ENCODE measurements at places on chromosomes 12 and 14. TPM values are rescaled to one million over a fixed set of nuclear protein-coding genes. Genes with fewer than 3 reads are reported as not detected.
A peak's percentile ranks its signal among the peaks of the same experiment; 100 is the strongest.

DNA sequence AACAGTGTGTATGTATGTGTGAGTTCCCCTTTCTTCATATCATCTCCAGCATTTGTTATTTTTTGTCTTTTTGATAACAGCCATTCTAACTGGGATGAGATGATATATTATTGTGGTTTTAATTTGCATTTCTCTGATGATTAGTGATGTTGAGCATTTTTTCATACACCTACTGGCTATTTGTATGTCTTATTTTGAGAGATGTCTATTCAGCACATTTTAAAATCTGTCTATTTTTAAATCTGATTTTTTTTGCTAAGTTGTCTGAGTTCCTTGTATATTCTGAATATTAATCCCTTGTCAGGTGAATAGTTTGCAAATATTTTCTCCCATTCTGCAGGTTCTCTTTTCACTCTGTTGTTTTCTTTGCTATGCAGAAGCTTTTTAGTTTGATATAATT, 469.1 kb downstream of the FUT8 start:
- DNase-seq, result no peak

Gene CPNE6
- total RNA-seq, result not detected

DNA sequence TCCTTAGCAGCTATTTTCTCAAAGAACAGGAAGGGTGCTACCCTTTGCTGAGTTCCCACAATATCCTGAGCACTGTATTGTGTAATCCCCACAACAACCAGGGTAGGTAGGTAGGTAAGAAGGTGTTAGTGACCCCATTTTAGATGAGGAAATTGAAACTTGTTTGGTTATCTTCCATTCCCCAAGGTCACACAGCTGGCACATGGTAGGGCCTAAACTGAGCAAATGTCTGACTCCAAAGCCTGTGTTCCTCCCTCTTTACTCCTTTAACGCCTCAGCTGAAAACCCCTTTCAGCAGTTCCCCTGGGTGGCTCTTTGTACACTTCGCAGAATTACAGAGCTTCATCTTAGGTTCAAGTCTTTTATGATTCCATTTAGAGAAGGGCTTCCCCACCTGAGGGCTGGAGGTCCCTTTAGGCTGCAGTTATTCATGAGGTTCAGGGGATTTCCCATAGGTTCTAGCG, 26.5 kb upstream of the RIC8B start:
- no peak for DNase-seq

Gene WNT1
- total RNA-seq, result not detected

DNA sequence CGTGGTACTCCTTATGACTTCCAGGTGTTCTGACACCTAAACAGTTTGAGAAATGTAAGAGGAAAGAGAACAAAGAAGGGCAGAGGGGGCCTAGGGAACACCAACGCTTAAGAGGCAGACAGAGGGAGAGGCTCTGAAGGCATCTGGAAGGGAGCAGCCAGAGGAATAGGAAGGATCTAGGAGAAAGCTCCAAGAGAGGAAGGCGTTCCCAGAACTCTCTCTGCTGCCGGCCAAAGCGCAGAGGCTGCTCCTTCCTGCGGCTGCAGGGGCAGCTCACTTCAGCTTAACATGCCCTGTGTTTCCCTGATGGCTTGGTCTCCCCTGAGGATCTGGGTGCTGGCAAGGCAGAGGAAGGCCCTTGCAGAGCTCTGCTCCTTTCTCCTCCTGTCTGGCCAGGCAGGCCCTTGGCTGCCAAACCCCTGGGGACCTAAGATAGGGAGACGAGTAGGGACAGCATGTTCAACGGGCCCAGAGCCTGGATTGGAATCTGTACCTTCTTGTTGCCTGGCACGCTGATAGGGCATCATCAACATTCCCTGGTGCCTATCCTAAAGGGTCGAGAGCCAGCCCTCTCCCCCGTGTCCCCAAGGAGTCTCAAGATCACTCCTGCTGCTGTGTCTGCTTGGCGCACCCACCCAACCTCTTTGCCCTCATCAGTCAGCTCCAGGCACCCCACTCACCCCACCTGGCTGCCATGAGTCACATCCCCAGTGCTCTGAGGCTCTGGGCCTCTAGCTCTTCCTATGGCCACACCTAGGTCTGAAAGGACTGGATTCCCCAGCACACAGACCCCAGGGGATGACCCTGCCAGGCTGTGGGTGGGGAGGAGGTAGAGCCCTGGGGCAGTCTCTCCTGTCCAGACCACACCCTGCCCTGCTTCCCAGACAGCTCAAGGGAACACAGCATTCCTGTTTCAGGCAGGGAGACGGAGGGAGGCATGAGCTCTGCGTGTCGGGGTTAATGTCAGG, 45.6 kb downstream of the LTBP2 start:
- no peak for DNase-seq

Gene LTB4R
- 6.7 TPM for total RNA-seq

DNA sequence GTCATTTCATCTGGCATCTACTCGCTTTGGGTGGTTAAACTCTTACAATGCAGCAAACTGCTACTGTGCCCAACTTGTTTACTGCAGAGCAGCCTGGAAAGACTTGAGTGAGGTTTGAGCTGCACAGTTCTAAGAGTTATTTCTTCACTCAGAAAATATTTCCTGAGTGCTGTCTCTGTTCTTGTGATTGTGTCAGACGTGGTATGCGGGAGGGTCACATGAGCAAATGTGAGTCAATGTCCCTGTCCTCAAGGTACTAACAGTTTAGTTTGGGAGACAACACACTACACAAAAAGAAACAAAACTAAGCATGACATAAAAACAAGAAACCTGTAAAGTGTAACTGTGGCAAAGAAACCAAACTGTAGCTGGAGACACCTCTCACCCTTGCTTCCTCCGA, 32.4 kb downstream of the FLVCR2 start:
- DNase-seq, result no peak

DNA sequence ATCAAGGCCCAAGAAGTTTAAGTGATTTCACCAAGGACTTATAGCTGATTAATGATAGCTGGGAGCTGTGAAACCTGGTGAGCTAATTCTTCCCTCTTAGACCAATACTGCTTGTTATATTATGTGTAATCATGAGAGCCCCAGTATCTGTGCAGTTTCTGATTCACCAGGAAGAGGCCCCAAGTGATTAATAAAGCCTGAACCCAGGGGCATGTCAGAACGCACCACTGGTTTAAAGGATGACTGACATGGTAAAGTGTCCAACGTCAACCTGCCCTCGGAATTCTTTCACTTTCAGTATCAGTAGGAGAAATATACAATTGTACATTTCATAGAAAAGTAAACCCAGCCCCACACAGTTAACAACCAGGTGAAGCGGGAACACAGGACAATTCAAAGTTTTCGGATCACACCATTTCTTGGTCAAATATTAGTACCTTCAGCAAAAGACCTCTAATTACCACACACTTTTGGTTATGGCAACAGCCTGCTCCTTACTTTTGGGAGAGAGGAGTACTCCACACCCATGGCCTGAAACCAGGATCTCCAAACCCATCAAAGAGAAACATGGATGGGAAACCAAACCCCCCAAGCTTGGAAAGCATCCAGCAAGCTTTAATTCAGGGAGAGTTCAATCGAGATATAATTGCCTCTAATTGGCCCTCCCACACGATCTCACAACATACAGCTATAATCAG, 28.5 kb downstream of the TMCC3 start:
- no peak for DNase-seq

DNA sequence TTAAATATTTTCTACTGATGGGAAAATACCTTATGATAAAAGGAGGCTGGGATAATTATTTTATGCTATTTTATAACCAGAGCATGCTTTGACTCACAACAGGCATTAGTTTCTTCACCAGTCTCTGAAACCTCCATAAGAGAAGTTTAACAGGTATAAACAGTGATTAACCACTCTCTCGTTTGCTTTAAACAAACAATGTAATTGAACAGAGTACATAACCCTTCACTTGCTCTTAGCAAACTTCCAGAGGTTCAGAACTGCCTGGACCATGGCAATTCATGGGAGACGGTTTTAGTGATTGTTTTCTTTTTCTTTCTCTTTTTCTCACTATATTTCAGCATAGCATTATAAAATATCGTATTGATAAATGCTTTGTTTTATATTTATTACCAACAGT, 35.3 kb downstream of the CFAP251 start:
- no peak for DNase-seq

Gene ZC3H14
- total RNA-seq, result 65.6 TPM

Gene KRT79
- total RNA-seq, result not detected

DNA sequence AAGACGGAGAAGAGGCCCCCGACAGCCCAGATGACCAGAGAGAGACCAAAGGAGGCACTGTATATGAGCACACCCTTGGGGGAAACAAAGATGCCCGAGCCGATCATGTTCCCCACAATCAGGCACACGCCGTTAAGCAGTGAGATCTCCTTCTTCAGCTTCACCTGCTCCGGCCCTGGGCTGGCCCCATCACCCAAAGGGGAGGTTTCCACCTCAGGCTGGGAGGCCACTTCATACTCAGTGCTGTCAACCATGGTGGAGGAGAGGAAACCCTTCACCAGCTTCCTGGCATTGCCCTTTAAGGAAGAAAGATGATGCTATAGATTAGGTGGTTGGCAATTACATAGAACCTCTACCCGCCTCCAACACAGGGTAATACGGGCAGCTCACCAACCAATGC, 2.1 kb downstream of the SLC7A7 start:
- no peak for DNase-seq

- DNase-seq, result no peak
These were observed 9.7 kb upstream of the HCAR1 start for GRCh38 chr12:122740351-122740750.

DNA sequence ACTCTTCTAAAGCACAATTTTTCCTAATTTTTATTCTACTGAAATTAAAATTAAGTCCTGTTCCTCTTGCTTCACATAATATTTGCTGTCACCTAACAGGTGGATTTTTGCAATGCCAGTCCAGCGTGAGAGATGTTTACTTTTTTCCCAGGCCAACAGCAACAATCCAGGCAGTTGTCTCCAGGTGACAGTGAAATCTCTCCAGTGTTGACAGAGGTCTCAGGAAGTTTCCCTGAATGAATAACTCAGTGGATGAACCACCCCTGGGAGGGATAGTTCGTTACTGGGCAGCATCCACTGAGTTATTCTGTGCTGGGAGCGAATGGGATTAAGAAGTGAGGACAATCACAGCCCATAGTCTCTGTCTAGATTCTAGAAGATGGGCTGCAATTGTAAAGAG, 7.1 kb upstream of the NT5DC3 start:
- no peak for DNase-seq

- peak; percentile 44 for DNase-seq
These were observed 52.5 kb upstream of the PPP2R5C start for GRCh38 chr14:101708853-101709532.

GRCh38 chr12:115233891-115234543, 550.0 kb upstream of the TBX3 start:
- no peak for DNase-seq

- no peak for DNase-seq
These were observed 61.9 kb upstream of the IFNG-AS1 start for GRCh38 chr12:67927324-67927723.

Gene PTPRB
- 40.5 TPM for total RNA-seq

GRCh38 chr14:100098171-100098570, 32.9 kb downstream of the EVL start:
- DNase-seq, result peak; percentile 42

DNA sequence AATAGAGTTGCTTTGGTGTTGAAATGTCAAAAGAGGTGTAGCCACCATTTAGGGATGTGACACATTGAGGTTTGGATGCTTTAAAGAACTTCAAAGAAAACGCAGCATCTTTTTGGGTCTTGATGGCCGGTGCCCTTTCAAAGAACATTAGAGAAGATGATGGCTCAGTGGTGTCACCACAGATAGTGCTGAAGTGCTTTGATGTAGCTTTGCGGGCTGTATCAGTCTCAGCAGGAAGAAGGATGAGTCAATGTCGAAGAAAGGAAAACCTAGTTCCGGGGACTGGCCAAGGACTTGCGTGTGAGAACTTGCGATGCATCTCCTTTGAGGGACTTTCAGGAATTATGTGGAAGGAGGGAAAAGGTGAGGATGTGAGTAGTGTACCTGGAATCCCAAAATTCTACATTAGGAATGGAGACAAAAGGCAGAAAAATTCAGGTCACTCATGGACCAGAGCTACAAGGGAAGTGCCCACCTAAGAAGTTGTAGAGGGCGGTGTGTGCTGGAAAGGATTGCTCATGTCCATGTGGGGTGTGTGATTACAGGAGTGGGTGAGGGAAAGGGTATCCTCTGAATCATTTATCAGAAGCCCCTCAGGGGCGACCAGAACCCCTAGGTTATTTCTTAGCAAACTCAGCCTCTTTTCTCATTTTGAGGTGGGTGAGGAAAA, 39.7 kb upstream of the GZMB start:
- no peak for DNase-seq

Gene TEP1
- total RNA-seq, result 44.7 TPM

- DNase-seq, result no peak
These were observed 13.4 kb upstream of the KRAS start for GRCh38 chr12:25264114-25264513.

DNA sequence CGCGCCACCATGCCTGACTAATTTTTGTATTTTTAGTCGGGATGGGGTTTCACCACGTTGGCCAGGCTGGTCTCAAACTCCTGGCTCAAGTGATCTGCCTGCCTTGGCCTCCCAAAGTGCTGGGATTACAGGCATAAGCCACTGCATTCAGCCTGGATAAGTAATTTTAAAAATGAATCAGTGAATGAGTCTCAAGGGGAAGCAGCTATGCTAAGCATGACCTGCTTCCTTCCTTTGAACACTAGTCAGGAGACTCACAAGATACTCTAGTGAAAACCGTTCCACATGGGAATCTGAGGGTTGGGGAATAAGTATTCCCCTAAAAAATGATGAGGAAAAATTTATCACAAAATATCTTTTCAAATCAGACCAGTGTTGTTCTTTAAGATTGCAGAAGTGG, 10.7 kb upstream of the FAM234B start:
- DNase-seq, result no peak

Gene SMCO2
- total RNA-seq, result 0.40 TPM

GRCh38 chr12:48980953-48981756, 3.0 kb downstream of the WNT1 start:
- no peak for DNase-seq

DNA sequence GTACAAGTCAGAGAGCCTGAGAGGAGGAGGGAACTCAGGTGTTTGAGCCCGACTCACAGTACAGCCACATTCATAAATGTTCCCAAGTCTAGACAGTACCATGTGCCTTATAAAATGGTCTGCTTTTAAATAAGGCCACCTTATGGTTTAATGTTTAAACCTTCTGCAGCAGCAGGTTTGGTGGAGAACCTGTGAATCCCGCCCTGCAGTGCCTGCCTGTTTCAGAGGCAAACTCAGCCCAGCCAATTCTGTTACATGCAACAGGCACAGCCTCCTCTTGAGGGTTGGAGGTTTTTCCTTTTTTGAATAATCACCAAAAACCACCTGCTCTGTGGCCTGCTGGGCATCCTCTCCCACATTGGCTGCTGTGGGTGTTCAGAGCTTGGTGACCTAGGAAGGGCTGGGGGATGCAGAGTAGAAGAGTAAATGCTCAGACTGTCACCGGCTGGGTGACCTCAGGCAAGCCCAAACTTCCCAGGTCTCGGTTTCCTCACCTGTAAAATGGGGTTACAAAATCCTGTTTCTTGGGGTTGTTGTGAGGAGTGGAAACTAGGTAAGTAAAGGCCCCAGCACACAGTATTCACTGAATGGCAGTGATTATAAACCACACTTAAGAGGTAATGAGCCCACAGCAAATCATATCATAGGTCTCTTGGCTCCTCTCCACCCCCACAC, 28.0 kb downstream of the NUAK1 start:
- no peak for DNase-seq

Data from sciatic nerve (tissue), 2 donors.